A549 treated with RU486 at 1 μM for 4 hours (cell line): ENCODE measurements at places on chromosomes 3 and 15. TPM values are rescaled to one million over a fixed set of nuclear protein-coding genes. Genes with fewer than 3 reads are reported as not detected.

Gene IL17RD
- 0.70 to 1.3 TPM (median 0.90 TPM) in 5 replicates for total RNA-seq

Gene CTXN2
- total RNA-seq = 0.02 TPM in 1 of 5 replicates, not detected in the others

Gene MST1R
- total RNA-seq = 5.3 to 8.5 TPM (median 7.4 TPM) in 5 replicates

Gene MRAS
- 7.1 to 12.2 TPM (median 8.5 TPM) in 5 replicates for total RNA-seq

Gene ZBBX
- total RNA-seq = not detected in 5 replicates

Gene OR5H15
- total RNA-seq = not detected in 5 replicates

Gene PLA1A
- 0.27 to 0.52 TPM (median 0.38 TPM) in 5 replicates for total RNA-seq

Gene ALDH1L1
- 0.11 to 0.30 TPM (median 0.16 TPM) in 5 replicates for total RNA-seq

Gene RASA2
- 4.5 to 10.6 TPM (median 8.8 TPM) in 5 replicates for total RNA-seq

Gene TMCO5A
- not detected in 5 replicates for total RNA-seq

Gene CCR9
- not detected in 5 replicates for total RNA-seq

Gene MINAR1
- 0.37 to 0.70 TPM (median 0.59 TPM) in 5 replicates for total RNA-seq

Gene SHF
- 0.29 to 0.74 TPM (median 0.69 TPM) in 5 replicates for total RNA-seq

Gene ZNF619
- total RNA-seq = 1.2 to 2.5 TPM (median 2.0 TPM) in 5 replicates

Gene TRIM42
- not detected in 5 replicates for total RNA-seq

Gene GPR171
- total RNA-seq = not detected in 5 replicates

Gene PLIN1
- total RNA-seq = 0.06 to 0.09 TPM (median 0.07 TPM) in 3 of 5 replicates, not detected in the others

Gene SLC28A1
- 0.07 TPM in 1 of 5 replicates, not detected in the others for total RNA-seq

Gene IGDCC3
- total RNA-seq = 0.10 to 0.20 TPM (median 0.14 TPM) in 5 replicates
